ENCODE measurements at places on chromosomes 16 and 17.

DNA sequence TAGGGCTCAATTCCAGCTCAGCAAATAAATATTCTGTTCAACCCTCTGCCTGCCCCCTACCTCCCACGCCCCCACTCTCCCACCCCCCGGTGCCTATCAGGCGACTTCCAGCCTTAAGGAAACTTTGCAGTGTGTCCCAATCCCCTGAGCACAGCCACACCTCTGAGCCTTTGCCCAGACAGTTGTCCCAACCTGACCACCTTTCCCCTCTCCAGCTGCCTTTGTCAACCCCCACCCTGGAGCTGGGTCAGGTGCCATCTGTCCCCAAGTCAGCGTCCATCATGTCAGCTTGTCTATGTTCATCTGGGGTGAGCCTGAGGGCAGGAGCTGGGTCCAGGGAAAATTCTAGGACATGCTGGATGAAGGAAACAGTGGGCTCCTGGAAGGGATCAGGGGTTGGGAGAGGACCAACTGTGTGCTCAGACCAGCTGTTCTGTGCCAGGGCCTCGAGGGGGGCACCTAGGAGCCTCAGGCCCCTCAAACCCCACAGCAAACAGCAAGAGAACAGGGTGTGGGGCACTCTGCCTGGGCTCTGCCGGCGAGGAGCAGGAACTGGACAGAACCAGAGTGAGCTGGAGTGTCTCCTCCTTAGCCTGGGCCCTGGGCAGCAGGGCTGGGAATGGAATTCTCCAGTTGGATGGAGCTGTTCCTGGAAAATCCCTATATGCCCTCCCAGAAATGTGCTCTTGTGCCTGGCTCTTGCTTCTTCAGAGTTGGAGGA, 17.8 kb downstream of the CDH16 start:
- no peak for DNase-seq

GRCh38 chr16:64615630-64616280, 506.1 kb downstream of the CDH11 start:
- no peak for DNase-seq

- DNase-seq: no peak
These were observed 14.6 kb upstream of the METTL9 start for GRCh38 chr16:21584817-21585216.

- DNase-seq: no peak
These were observed 4.4 kb downstream of the TPSAB1 start for GRCh38 chr16:1244881-1245280.

DNA sequence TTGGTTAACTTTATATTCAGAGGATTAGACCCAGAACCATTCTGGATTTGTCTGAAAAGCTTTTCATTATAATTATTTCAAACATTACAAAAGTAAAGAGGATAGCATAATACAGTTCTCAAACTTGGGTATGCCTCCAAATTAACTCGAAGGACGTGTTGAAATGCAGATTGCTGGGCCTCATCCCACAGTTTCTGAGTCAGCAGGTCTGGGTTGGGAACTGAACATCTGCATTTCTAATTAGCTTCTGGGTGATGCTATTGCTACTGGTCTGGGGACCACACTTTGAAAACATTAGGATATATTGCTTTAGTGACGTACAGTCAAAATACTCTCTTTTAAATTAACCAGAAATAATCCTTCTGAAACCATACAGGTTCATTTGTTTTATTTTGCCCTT, 10.0 kb downstream of the TPPP3 start:
- no peak for DNase-seq

GRCh38 chr17:13598353-13599167, 3.2 kb downstream of the HS3ST3A1 start:
- no peak for DNase-seq

- no peak for DNase-seq
These were observed 17.5 kb downstream of the RAB11FIP3 start for GRCh38 chr16:442976-443375.

- no peak for DNase-seq
These were observed 14.6 kb downstream of the MAPT start for GRCh38 chr17:45908935-45909334.

GRCh38 chr17:5558815-5559785, 25.2 kb downstream of the NLRP1 start:
- no peak for DNase-seq

- no peak for DNase-seq
These were observed 24.1 kb downstream of the PRKCA start for GRCh38 chr17:66326476-66327047.

DNA sequence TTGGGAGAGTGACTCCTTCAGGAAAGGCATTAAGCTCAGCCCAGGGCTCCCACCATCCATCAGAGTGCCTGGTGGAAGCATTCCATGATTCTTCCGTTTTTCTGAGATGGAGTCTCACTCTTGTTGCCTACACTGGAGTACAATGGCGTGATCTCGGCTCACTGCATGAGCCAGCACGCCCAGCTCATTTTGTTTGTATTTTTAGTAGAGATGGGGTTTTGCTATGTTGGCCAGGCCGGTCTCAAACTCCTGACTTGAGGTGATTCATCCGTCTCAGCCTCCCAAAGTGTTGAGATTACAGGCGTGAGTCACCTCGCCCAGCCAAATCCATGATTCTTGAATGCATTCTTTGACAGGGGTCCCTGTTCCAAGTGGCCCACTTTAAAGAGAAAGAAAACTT, 23.1 kb downstream of the MIS12 start:
- DNase-seq: no peak

DNA sequence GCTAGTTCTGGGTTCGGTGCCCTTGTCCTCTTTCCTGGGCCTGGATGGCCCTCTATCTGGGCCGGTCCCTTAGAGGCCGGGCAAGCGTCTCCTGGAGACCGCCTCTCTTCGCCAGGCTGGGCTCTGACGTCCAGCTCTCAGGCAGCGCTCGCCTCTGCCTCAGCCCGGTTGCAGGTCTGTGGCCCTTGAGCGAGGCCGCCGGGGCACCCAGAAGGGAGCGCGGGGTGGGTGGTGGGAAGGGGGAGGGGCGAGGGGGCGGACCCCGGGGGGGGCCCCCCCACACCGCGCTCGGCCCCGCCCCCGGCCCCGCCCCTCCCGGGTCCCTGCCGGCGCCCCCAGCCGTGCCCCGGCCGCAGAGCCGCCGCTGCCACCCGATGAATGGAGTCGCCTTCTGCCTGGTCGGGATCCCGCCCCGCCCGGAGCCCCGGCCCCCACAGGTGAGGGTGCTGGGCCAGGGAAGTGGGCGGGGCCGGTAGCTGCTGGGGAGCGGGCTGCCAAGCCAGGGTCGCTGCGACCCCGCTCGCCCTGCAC, at the start of gene ARHGAP23:
Gene ARHGAP23, plus strand, starts transcription at position 353 of the 531 bp plus-strand sequence. Its CDS starts 22 bp downstream, at position 375.
- DNase-seq: peak; percentile 91

- DNase-seq: no peak
These were observed 87.3 kb downstream of the C16orf78 start for GRCh38 chr16:49460786-49461470.

GRCh38 chr16:88047462-88047861, 96.2 kb downstream of the BANP start:
- DNase-seq: no peak

- DNase-seq: peak; percentile 23
These were observed 11.1 kb downstream of the BPTF start for GRCh38 chr17:67836205-67836987.

GRCh38 chr16:2857451-2858244, at the start of gene PRSS22:
PRSS22 (minus strand) TSS chr16:2858170; CDS start chr16:2858104, 66 bp downstream.
- no peak for DNase-seq

DNA sequence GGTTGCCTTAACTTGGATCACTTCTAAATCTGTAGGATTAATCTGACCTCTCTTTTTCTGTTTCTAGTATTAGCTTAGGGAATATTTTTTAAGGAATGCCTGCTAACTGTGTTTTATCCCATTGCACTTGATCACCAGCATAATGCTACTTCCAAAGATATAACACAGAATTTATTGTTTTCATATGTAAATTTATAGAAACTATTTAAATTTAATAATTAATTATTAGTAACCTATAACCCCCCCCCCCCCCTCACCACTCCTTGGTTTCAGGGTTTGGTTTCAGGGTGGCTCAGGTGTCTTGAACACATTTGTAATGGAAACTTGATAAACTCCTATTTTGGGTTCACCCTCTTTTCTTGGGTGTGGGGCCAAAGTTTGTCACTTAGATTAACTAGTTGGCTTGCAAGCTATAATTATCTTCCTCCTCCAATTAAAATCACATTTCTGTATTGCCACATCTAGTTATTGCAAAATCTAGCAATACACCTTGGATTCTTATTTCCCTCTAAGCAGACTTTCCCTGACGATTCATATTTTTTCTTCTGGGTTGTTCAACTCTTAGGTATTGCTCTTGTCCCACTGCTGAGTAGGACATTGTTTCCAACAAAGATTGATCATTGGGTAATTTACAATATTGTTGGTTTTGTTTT, 18.3 kb downstream of the KRT12 start:
- no peak for DNase-seq

GRCh38 chr16:89953671-89954406, 5.3 kb downstream of the DEF8 start:
- DNase-seq: no peak

DNA sequence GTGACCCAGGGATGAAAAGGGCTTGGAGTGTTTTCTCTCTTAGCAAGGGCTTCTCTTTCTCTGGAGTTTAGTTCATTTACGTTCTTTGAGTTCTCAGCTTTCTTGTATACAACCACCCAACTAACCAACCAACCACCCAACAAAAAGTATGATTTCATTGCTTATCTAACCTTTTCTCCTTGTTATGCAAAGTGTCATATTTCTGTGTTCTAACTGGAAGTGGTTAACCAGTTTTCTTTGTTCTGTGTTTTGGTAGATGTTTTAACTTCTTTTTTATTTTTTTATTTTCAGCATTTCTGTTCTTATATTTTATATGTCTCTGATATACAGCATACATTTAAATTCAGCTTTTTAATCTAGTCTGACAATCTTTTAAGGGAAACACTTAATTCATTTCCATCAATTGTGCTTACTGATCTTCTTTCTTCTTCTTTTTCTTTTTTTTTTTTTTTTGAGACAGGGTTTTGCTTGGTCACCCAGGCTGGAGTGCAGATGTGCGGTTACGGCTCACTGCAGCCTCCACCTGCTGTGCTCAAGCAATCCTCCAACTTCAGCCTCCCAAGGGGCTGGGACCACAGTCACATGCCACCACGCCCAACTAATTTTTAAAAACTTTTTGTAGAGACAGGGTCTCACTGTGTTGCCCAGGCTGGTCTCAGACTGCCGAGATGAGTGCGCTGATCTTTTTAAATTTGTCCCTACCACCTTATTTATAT, 29.6 kb downstream of the NLK start:
- DNase-seq: no peak

GRCh38 chr17:81854974-81855774, 5.2 kb downstream of the P4HB start:
- no peak for DNase-seq

DNA sequence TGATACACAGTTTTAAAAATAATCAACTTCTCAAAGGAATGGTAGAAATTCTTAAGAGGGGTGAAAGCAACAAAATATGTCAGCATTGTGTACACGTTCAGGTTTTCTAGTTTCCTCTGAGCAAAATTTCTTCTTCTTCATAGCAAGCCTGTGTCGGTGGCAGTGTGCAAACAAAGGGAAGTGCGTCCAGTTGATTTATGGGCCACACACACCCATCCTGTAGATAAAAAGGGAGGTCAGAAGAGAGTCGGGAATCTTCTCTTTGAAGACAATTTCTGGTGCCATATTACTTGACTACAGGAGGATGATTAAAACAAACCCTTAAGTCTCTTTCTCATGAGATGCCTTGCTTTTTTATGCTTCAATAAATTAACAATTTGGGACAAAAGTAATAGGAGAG, 484.1 kb upstream of the SALL1 start:
- no peak for DNase-seq

DNA sequence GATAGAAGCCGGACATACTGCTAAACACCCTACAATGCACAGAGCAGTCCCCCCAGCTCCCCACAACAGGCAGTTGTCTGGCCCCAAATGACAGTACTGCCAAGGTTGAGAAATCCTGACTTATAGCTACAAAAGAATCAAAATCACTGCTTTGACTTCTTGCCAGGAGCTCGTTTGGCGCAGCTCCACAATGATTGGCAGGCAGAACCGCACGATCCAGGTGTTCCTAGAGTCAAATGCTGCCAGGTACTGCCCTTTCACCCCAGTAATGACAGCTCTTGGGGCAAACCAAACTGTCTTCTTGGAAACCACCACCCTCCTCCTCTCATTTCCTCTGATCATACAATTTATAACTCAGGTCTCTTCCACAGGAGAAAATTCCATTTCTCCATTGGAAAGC, 2.2 kb upstream of the TMC5 start:
- DNase-seq: no peak

DNA sequence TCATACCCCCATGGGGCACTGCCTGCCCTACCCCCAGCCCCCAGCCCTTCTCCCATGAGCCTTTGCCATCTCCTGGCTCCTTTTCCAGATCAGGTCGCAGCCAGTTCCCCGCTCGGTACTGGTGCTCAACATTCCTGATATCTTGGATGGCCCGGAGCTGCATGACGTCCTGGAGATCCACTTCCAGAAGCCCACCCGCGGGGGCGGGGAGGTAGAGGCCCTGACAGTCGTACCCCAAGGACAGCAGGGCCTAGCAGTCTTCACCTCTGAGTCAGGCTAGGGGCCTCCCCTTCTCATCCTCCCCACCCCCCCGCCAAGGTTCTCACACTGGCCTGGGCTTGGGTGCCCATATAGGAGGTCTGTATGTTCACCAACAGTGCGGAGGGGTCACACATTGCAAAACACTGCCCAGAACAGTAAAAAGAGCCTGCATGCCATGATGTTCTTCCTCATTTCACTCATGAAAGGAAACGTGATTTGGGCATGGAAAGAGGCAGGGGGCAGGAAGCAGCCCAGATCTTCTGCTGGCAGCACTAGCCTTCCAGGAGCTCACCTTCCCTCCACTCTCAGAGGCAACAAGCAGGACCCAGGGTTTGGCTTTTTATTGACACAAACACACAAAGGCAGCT, 7.5 kb downstream of the IFI35 start:
- DNase-seq: no peak

DNA sequence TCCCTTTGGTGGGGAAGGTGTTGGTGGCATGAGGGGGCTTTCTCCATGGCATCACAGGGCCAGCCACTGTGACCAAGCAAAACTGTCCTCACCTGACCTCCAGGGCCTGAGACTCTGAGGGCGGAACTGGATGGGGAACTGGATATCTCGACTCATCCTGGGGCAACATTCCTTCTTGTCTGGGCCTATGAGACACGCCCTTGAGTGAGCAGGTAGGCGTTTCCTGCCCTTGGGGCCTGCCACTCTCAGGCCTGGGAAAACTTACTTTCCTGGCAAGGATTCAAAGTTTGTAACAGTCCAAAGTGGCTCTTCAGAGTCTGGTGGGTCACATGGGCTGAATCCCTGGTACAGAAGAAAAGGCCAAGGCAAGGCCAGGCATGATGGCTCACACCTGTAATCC, 9.6 kb downstream of the MT1X start:
- peak; percentile 89 for DNase-seq

DNA sequence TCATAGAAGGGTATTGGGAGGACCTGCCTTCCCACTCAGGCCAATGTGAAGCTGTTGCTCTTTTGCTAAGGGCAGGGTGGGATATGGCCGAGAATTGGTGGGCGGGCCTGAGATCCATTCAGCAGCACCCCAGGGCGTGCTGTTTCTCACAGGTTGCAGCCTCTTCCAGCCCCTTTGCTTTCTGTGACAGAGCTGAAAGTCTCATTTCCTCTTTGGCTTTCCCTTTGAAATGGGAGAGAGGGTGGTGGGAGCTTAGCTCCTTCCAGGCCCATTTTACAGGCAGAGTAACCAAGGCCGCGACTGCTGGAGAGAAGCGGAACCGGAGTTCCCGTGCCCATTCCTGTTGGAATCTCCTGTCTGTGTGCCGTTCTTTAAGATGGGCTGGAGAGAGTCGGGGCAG, 183.0 kb downstream of the RAB11FIP4 start:
- DNase-seq: no peak
